Stimulated activated CD8-positive, alpha-beta memory T cell treated with anti-CD3 and anti-CD28 coated beads, Interleukin-12 subunit alpha, Interleukin-12 subunit beta, amount 100 ng/mL, for 1 hour (primary cell): ENCODE measurements at places on chromosomes 7 and 10.

- DNase-seq: no peak
Observed at GRCh38 chr10:103855424-103855823, at the start of gene SH3PXD2A. Gene SH3PXD2A, minus strand, starts transcription at chr10:103855576. Its CDS starts 310 bp downstream, at chr10:103855266.

DNA sequence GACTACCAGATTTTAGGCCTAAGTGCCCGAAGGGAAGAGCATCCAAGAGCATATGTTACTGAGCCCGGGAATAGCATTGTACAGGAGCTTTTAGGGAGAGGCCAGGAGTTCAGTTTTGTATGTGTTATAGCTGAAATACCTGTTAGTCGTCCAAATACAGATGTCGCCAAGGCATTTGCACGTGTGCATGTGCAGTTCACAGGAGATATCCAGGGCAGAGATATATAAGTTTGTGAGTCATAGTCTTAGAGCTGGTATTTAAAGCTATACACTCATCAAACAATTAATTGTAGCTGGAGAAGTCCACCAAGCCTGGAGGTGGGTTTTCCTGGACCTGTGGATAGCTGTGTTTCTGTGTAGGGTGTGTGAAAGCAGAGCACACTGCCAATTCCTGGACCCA lies 394.0 kb upstream of the FZD8 start:
- no peak for DNase-seq

DNA sequence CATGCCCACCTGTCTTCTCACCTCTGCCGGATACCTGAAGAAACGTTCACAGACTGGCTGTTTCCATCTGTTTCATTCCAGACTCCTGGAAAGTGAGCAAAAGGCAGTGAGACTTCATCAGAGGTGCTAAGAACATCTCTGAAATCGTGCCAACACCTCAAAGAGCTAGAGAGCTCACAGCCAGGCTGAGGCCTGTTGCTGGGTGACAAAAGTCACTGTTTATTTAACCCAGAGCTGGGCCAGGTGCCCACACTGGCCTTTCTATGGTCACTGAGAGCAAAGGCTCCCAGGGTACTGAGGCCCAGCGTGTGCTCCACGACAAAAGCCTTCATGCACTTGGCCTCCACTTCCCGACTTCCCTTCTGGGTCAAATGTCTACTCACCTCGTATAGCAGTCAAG lies 3.7 kb upstream of the NANOS1 start:
- no peak for DNase-seq

GRCh38 chr10:72096115-72097000 lies 8.0 kb upstream of the SPOCK2 start:
- DNase-seq: no peak
